ENCODE measurements at places on chromosomes 5 and 9. TPM values are rescaled to one million over a fixed set of nuclear protein-coding genes. Genes with fewer than 3 reads are reported as not detected.

DNA sequence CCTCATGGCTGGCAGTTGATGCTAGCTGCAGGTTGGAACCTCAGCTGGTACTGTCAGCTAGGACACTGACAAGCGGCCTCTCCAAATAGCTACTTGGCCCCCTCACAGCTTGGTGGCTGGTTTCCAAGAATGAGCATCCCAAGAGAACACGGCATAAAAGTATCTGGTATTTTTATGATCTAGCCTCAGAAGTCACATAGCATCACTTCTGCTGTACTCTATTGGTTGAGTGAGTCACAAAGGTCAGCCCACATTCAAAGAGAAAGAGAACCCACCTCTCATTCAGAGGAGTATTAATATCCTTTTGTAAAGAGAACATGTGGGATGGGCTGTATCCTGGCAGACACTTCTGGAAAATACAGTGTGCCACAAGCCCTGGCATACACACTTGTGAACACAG lies 6.0 kb upstream of the SIL1 start:
- no peak for DNase-seq

The C8G gene
- 14.5 TPM for total RNA-seq

The PCDHGA9 gene
- total RNA-seq, result 5.5 TPM

DNA sequence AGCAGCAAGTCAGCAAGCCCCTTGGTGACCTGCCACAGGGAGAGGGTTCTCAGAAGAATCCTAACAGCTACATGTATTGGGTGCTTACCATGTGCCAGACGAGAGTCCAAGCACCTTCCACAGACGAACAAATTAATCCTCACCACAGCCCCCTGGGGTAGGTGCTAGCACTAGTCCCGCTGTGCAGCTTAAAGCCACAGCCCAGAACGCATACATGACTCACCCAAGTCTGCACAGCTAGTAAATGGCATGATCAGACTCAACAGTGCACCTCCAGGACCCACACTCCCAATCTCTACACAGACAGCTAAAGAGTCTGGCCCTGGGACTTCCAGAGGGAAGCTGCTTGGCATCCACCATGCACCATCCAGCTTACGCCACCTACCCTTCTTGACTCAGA lies 111.5 kb downstream of the PAX5 start:
- no peak for DNase-seq

- no peak for DNase-seq
Observed at GRCh38 chr5:138523406-138523805, 19.6 kb downstream of the ETF1 start.

DNA sequence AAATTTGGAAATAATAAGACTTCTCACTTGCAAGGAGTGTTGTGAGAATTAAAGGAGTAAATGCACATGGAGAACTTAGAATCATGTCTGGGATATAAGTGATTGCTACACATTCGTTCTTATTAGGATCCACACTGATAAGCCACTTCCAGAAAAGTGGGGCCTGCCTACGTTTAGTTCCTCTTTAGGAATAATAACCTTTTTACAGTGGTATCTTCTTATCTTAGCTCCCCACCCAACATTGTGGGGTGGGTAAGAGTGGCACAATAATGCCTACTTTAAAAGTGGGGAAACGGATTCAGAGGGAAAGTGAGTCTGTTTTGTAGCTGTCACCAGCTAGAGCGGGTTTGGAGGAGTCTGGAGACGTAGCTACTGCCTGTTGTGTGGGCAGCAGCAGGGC lies 16.0 kb downstream of the DOCK2 start:
- no peak for DNase-seq

The LCNL1 gene
- not detected for total RNA-seq

DNA sequence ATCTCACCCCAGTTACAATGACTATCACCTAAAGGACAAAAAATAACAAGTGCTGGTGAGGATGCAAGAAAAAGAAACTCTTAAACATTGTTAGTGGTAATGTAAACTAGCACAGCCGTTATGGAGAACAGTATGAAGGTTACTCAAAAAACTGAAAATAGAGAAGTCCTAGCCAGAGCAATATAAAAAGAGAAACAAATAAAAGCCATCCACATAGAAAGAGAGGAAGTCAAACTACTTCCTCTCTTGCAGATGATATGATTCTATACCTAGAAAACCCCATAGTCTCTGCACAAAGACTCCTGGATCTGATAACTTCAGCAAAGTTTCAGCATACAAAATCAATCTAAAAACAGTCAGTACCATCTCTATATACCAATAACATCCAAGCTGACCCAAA lies 221.5 kb upstream of the FAM174A start:
- DNase-seq, result no peak

GRCh38 chr9:20865347-20865746 lies 166.1 kb downstream of the HACD4 start:
- no peak for DNase-seq

DNA sequence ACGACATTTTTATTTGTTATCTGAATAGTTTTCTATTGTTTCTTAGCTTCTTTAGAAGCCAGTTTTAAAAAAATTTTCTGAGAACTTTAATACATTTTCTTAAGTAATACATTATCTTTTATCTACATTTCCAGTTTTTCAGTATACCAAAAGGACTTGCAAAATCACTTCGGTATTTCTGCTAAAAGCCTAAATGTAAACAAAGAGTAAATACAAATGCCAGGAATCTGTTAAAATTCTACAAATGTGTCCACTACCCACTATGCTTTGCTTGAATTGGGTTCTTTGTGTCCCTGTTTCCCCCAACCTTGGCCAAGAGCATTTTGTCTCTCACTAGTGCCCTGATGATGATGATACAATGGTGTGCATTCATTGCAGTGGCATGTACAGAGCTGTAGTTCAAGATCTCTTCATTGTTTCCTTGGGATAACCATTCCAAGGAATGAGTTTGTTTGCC lies 611.2 kb downstream of the NR2F1-AS1 start:
- DNase-seq, result no peak

- DNase-seq, result no peak
Observed at GRCh38 chr9:14097215-14097614, 216.7 kb downstream of the NFIB start.

- no peak for DNase-seq
Observed at GRCh38 chr5:86617309-86617755, 409 bp upstream of the COX7C start.

DNA sequence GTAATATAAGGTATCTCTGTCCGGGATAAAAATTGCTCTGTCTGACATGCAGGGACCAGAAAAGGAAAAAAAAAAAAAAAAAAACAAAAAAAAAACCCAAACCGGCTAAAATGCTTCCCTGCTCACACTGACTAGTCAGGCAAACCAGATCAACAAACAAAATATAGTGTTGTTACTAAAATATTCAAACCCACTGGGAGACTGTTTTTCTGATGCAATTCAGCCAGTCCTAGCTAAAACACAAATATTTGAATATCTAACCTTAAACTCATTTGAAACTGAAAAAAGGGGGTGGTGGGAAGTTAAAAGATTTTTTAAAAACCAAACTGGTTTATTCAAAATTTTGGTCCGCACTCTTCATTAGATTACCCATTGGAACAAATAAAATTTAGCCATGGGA lies 61.0 kb downstream of the APBA1 start:
- no peak for DNase-seq

- no peak for DNase-seq
Observed at GRCh38 chr9:111274737-111275136, 55.3 kb downstream of the OR2K2 start.

The CORO2A gene
- total RNA-seq, result 23.9 TPM

GRCh38 chr9:114908104-114908622 lies 22.2 kb downstream of the TNFSF8 start:
- DNase-seq, result no peak

- DNase-seq, result no peak
Observed at GRCh38 chr9:111969061-111969460, 72.4 kb downstream of the UGCG start.

The MPDZ gene
- 38.7 TPM for total RNA-seq

DNA sequence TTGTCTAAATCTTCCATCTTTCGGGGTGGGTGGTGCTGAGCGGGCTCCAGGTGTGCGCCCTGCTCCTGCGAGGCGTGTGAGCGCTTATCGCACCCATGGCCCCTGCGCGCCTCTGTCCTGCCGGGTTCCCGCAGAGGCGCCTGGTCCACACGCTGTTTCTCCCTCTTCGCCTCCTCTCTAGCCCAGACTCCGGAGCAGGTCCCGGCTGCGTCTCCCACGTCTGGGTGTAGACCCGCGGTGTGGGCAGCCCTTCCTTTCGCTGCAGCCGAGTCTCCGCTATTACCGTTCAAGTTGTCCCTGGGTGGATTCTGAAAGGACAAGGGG lies 40.5 kb upstream of the PLEKHG4B start:
- peak; percentile 31 for DNase-seq

DNA sequence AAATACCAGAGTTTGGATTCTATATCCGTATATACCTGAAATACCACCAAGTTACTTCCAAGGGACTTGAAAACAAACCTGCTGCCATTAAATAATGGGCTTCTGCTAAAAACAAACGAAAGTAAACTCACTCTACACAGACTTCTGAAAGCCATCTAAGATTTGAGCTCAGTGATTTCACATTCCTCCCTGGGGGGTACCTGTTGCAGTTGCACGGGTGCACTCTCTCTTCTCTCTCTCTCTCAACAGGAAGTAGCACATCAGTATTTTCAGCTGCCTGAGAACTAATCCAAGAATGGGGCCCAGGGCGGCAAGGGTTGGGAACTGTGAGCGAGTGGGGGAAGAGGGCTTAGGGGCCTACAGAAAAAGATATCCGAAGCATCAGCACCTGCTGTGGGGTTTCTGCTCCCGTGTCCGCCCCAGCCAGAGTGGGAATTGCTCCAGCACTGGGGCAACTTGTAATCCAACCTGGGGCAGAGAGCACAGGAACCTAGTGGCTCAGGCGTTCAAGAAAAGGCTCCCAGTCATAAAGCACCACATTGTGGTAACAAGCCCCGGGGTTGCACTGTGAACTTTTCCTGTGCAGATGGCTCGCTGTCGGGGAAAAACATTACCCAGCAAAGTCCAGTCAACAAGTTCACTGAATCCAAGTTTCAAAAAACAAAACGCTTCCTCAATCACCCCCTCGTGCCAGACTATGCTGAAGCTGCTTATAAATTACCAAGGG lies 99.8 kb downstream of the EFNA5 start:
- DNase-seq, result no peak

GRCh38 chr5:116439905-116440304 lies 134.7 kb downstream of the SEMA6A start:
- DNase-seq, result no peak

GRCh38 chr5:176180339-176180738 lies 57.9 kb upstream of the SIMC1 start:
- no peak for DNase-seq

GRCh38 chr5:6221141-6221626 lies 157.2 kb downstream of the MED10 start:
- DNase-seq, result no peak

The OTP gene
- total RNA-seq, result 0.17 TPM

GRCh38 chr9:108691614-108692013 lies 164.2 kb downstream of the ACTL7B start:
- no peak for DNase-seq

- no peak for DNase-seq
Observed at GRCh38 chr9:126509718-126510117, 104.0 kb upstream of the LMX1B start.

The TEX48 gene
- total RNA-seq, result not detected

DNA sequence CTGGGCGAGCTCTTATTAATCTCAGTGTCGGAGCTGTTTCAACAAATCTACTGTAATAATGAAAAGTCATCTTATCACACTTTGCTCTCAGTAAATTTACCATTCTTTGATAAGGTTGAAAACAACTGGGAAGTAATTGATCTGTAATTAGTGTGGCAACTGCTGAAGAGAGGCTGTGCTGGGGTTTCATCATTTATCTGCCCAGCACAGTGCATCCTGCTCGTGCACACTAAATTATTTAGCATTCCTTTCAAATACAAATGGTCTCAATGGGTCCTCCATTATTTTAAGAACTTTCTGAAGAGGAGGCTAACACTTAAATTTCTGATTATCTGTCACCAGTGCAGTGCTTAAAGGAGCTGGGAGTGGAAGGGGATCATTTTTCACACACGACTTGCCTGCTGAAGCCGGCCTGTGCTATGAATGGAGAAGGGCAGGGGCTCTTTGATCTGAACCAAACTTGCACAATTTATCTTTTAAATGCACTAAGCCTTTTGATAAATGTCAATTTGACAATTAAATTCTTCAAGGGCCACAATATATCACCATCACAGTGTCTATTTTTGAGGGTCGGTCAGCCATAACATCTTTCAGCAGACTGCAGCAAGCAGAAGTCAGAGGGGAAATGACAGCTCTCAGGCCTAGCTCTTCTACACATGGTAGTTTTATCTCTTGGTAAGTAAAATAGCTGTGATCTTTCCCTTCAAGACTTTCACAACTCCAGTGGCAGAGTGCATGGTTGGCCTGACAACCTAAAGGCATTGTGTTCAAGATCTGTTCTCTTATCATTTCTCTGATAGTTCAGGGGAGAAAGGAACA lies 106.4 kb upstream of the EFNA5 start:
- DNase-seq, result no peak

DNA sequence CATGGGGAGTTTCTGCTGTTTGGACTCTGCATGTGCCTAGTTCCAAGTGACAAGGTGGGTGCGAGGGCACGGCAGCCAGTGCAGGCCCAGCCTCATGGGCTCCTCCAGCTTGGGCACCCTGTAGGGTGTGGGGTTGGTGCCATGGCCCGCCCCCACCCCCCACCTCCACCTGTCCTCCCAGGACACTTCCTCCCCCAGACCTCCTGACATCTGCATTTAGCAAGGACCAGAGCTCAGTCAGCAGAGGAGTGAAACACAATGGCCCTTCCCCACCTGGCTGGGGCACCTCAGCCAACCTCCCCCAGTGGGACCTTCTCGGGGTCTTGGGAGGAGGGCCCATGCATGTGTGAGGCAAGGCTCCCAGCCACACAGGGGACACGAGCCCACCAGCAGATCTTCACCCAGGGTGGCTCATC lies 1.9 kb upstream of the NKD2 start:
- DNase-seq, result no peak

All from glutamatergic neuron (in vitro differentiated cells).